Left kidney (tissue), 8 donors: ENCODE measurements at places on chromosomes 2 and 18. TPM values are rescaled to one million over a fixed set of nuclear protein-coding genes. Genes with fewer than 3 reads are reported as not detected.

DNA sequence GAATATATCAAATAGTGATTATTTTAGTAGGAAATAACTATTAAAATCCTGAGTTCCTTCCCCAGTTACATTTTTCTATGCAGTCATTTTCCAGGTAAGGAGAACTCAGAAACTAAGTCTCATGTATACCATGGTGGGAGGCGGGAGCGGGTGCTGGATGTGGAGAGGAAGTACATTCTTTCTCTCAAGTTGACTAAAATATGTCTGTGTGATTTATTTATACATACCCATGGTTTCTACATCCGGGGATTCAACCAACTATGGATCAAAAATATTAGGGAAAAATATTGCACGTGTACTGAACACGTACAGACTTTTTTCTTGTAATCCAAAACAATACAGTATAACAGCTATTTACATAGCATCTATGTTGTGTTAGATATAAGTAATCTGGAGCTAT, 6.8 kb downstream of the ZCCHC2 start:
- no peak for DNase-seq

DNA sequence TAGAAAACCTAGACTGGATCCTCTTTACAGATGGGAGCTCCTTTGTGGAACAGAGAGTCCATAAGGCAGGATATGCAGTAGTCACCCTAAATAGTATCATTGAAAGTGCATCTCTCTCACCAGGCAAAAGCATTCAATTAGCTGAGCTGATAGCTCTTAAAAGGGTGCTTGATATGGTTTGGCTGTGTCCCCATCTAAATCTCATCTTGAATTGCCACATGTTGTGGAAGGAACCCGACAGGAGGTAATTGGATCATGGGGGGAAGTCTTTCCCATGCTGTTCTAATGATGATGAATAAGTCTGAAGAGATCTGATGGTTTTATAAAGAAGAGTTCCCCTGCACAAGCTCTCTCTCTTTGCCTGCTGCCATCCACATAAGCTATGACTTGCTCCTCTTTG, 96.2 kb upstream of the RMP24 start:
- DNase-seq: no peak

DNA sequence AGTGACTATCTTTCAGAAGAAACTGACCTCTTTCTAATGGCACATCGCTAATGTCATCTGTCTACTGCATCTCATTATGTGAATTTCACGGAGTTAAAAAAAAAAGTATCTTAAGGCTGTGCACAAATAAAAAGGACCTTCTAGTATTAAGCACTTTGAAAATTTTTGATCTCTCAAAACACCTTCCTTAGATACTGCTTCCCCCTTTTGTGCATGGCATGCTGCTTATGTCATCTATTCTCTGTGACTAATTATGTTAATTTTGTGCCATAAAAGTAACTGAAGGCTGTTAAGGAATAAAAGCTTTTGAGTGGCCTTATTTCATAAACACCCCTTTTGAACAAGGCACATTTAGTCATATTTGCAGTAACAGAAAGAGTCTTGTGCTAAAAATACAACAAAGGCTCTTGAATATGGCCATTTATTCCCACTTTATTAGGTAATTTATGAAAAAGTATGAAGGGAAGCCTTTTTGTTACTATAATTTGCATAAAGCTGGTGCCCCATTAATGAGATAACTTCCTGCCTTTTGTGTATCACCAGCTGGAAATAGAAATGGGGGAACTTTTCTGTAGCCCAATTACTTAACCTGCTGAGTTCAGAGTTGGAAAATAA, 1412.0 kb upstream of the ZEB2 start:
- no peak for DNase-seq

GRCh38 chr2:43102366-43103092, 123.9 kb downstream of the ZFP36L2 start:
- DNase-seq: no peak

GRCh38 chr2:181264001-181264400, 193.2 kb upstream of the ITGA4 start:
- no peak for DNase-seq

- no peak for DNase-seq
Measured at GRCh38 chr2:216911008-216911407, 51.1 kb upstream of the TNP1 start.

GRCh38 chr2:225788571-225789094, 389.1 kb downstream of the NYAP2 start:
- no peak for DNase-seq

DNA sequence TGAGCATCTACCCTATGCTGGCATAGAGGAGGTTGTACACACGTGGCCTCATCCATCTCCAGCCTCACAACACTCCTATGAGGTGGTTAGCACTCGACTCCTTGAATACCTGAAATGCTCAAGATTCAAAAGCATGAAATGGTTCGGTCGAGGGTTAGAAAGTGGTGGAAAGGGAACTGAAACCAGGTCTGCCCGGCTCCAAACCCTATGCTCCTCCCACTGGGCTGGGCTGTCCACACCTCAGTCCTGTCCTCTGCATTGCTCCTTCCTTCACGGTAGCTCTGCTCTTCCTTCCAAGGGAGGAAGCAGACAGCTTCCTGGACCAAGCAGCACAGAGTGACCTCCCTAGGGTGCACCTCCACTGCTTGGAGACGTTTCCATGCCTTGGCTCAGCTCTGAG, 565.2 kb upstream of the ID2 start:
- DNase-seq: no peak

DNA sequence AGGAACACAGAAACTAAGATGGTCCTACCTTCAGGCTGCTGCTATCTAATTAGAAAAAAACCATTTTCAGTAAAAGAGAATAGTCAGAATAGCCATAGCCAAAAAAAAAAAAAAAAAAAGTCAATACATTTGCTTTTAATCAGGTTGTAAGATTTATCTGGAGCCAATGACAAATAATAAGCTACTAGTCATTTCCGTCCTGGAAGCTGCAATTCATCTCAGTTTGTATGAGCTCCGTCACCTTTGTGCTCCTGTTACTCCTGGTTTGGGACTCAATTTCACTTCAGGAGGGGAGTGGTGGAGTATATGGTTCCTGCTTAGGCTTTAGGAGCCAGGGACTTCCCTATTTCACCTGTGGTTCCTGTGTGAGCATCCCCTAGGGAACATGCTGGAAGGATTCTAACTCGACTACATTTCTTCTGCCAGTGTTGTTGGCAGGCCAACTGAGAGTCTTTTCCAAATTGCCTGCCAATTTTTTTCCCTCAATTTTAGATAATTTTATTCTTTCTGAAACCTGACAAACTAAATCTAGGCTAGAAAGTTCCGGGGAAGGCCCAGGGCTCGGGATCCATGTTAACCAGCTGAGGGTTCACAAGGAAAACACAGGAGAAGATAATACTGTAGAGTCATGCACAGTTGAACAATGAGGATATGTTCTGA, 481.8 kb downstream of the DLGAP1 start:
- DNase-seq: no peak

GRCh38 chr2:110107092-110108079, 8.2 kb downstream of the MALL start:
- DNase-seq: no peak

GRCh38 chr18:71846716-71847115, 697.4 kb downstream of the CBLN2 start:
- no peak for DNase-seq

GRCh38 chr2:159933727-159934049, 128.7 kb downstream of the PLA2R1 start:
- DNase-seq: no peak

DNA sequence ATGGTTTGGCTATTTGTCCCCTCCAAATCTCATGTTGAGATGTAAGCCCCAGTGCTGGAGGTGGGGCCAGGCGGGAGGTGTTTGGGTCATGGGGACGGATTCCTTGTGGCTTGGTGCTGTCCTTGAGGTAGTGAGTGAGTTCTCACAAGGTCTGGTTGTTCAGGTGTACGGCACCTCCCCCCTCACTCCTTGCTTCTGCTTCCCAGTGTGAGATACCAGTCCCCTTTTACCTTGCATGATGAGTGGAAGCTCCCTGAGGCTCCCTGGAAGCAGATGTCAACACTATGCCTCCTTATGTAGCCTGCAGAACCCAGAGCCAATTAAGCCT, 232.6 kb downstream of the LDLRAD4 start:
- DNase-seq: no peak

DNA sequence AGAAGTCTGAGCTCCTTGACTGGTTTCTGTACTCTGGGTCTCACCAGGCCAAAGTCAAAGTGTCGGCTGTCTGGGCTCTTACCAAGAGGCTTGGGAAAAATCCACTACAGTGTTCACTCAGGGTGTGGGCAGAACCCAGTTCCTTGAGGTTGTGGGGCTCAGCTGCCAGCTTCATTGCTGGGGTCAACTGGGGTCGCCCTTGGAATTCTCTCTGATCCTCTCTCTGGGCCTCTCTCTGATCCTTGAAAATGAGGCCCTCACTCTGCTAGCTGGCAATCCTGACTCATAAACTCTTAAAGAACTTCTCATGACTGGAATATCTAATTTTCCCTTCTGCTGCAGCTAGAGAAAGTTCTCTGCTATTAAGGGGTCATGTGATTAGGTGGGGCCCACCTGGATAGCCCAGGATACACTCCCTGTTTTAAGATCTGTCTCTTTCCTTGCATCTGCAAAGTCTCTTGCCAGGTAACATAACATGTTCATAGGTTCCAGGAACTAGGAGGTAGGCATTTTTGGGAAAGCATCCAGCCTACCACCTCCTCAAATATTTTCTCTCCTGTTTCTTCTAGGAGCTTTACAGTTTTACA, 66.3 kb downstream of the SP110 start:
- DNase-seq: no peak

GRCh38 chr2:69306393-69306821, 80.6 kb downstream of the GFPT1 start:
- peak; percentile 20 for DNase-seq

- DNase-seq: no peak
Measured at GRCh38 chr2:238396663-238397062, 30.1 kb upstream of the ASB1 start.

- no peak for DNase-seq
Measured at GRCh38 chr18:76359909-76360308, 135.1 kb downstream of the ZNF516 start.

- DNase-seq: no peak
Measured at GRCh38 chr2:154125891-154126290, 254.2 kb downstream of the GALNT13 start.

DNA sequence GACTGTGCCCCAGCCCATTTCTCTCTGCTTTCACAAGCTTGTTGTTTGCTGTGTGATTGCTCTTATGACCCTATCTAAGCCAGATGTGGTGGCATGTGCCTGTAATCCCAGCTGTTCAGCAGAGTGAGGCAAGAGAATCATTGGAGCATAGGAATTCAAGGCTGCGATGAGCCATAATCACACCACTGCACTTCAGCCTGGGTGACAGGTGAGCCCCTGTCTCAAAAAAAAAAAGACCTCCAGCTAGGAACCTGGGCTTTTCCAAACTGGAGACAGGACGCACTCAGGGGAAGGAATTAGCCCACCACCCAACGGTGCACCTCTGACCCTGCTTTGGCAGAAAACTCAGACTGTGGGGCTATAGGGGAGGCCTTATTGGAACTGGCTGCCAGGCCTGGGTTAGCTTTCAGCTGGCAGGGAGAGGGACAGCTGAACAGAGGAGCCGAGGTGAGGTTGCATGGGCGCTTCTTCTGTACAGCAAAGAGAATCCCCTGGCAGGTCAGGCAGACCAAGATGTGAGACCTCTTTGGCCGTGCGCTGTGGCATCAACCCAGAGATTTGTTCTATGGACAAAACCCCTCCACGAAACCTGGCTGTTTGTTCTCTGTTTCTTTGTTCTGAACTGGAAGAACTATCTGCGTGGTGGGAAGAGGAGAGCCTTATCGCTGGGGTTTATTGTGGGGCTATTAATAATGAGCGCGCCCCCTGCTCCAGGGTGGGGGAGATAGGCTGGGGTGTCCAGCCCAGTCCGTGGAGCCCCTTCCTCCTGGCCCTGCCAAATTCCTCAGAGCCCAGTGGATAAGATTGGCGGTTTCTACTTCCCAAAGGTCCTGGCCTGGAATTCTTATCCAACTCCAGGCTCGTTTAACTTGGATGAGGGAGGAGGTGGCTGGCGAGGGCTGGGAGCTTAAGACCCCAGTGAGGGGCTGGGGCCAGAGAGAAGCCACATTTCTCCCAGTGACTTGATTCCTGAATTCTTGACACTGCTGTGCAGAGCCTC, 38.8 kb upstream of the SMAD7 start:
- no peak for DNase-seq

- no peak for DNase-seq
Measured at GRCh38 chr2:163319006-163319405, 416.8 kb downstream of the FIGN start.

DNA sequence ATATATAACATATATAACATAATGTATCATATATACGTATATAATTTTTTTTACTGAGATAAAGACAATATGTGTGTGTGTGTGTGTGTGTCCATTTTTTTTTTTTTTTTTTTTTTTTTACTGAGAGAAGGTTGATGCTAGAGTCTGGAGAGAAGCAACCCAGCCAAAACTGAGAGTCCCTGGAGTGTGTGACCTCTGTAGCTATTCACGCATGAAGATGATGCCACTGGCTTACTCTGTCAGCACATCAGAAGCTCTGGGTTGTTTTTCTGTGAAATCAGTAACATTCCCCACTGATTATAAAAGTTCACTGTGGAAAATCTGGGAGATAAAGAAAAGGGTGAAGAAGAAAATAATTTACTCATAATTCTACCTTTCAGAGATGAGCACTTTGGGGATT, 27.2 kb downstream of the CCDC195 start:
- DNase-seq: no peak

DNA sequence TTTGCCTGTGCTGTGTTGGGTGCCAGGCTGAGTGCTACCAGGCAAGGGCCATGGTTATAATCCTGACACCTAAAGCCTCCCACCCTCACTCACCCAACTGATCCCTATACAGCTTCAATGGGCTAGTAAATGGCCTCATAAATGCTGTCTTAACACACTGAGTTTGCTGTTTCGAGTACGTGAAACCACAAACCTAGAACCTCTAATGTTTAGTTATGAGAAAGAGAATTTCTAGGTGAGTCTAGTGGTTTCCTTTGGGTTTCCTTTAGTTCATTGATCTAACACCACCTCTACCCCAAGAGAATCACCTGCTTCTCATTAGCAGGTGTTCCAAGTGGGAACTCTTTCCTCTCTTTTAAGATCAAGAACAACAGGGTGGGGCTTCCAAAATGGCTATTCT, 172.0 kb downstream of the MC4R start:
- no peak for DNase-seq

DNA sequence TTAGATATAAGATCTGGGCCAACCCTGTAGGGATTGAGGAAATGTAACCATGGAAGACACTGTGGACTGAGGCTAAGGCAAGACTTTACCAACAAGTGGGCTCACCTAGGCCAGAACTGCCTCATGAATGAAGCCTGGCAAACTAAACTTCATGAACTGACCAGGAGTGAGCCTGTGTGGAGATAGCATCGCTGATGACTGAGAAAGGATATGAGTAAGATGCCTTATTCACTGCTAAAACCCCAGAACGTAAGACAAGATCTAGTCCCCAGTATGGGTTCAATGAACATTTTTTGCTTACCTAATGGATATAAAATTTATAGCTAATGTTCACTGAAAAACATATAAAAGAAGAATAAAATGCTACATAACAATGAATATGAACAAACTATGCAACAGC, 399.8 kb downstream of the SATB2 start:
- DNase-seq: no peak

GRCh38 chr2:3299703-3300102, 77.9 kb downstream of the EIPR1 start:
- no peak for DNase-seq

Gene REEP1
- polyA plus RNA-seq: 3.5 TPM

Gene OTOF
- polyA plus RNA-seq: 0.23 TPM

Gene C2orf78
- not detected for polyA plus RNA-seq

Gene BBS5
- 17.0 TPM for polyA plus RNA-seq

Gene CROCC2
- 0.10 TPM for polyA plus RNA-seq

Gene TCF7L1
- 50.7 TPM for polyA plus RNA-seq

Gene ANTXR1
- 82.4 TPM for polyA plus RNA-seq

Gene AGXT
- 0.12 TPM for polyA plus RNA-seq

Gene IL18RAP
- polyA plus RNA-seq: 0.27 TPM

Gene GTF2A1L
- 0.25 TPM for polyA plus RNA-seq

Gene NETO1
- 2.4 TPM for polyA plus RNA-seq
